NCI-H460 (cell line): ENCODE measurements at places on chromosomes 16 and 17. TPM values are rescaled to one million over a fixed set of nuclear protein-coding genes. Genes with fewer than 3 reads are reported as not detected.

DNA sequence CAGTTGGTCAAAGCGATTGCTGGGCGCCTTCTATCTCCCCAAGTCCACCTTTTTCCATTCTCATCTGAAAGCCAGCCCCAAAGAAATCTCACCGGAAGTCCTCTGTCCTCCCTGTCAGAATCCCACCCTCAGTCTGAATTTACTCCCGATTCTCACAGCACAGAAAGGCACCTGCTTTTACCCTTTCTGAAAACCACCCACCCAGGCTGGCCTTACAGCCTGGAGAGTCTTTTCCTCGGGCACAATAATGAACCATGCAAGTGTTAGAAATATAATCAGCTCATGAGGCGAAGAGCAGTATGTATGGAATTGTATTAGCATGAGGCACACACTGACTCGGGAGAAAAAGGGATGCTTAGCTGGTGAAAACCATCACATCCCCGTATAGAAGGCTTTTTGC, 1.2 kb upstream of the ZFHX3 start:
- DNase-seq, result no peak

GRCh38 chr16:4537376-4538343, 913 bp downstream of the CDIP1 start:
- no peak for DNase-seq

GRCh38 chr17:58510075-58510474, 4.4 kb downstream of the MTMR4 start:
- no peak for DNase-seq

GRCh38 chr16:1075546-1075945, 3.0 kb downstream of the SSTR5 start:
- DNase-seq, result no peak

Gene CSH2
- not detected in 2 replicates for total RNA-seq

Gene TIMM22
- total RNA-seq, result 18.5 and 21.1 TPM in 2 replicates

Gene PDIA2
- 0.40 and 0.64 TPM in 2 replicates for total RNA-seq

Gene NLRC3
- total RNA-seq, result not detected in 2 replicates
